LHCN-M2 (cell line): ENCODE measurements at places on chromosomes 4 and X.
A peak's percentile ranks its signal among the peaks of the same experiment; 100 is the strongest.

DNA sequence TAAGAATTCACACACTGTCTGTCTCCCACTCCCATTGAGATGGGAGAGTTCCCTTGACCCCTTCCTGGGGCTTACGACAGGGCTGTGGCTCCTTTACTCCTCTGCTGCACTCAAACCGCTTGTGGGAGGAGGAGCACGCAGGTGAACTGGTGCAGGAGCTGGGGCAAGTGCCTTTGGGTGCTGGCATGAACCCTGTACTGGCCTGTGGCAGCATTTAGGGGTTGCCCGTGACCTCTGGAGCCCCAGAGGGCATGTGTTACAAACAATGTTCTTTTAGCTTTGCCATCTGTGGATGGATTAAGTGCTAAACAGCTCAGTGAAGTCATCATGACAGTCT is 21.8 kb upstream of the FTHL17 start:
- DNase-seq = no peak

DNA sequence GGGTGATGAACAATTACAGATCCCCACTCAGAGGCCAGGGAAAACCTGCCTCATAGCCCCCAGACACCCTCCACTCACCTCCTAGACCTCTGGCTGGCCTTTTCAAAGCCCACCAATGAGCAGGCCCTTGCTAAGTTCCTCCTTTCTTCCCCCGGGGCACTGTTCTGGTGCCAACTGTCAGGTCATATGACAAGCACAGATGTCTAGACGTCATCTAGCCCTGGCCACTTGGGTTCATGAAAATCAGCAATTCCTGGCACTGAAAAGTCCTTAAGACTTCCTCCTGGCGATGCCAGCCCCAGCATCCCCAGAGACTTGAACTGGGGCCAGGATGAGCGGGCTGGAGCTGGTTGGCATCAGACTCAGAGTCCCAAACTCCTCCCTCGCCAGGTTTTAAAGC is 115.6 kb upstream of the NALF2 start:
- DNase-seq = no peak

DNA sequence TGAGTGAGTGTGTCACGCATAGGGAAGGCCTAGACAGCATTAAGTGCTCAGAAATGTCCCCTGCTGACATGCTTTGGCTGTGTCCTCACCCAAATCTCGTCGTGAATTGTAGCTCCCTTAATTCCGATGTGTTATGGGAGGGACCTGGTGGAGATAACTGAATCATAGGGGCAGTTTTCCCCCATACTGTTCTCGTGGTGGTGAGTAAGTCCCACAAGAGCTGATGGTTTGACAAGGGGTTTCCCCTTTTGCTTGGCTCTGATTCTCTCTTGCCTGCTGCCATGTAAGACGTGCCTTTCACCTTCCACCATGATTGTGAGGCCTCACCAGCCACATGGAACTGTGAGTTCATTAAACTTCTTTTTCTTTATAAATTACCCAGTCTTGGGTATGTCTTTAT is 78.0 kb downstream of the NSUN7 start:
- DNase-seq = no peak

DNA sequence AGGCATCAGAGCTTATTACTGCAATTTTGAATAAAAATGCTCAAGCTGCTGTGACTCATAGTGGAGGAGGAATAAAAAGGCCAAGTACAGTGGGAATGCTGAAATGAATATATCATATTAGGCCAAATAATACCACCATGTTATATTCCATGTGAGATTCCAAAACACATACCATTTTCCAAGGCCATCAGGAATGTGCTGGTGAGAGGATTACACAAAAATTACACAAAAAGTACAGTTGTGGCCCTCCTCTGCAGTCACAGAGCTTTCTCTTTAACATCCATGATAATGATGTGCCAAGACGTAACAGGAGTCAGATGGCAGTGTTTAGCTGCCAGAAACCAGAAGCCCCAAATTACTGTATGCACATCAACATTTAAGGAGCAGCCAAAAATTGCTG is 153.5 kb downstream of the PCDH18 start:
- no peak for DNase-seq

DNA sequence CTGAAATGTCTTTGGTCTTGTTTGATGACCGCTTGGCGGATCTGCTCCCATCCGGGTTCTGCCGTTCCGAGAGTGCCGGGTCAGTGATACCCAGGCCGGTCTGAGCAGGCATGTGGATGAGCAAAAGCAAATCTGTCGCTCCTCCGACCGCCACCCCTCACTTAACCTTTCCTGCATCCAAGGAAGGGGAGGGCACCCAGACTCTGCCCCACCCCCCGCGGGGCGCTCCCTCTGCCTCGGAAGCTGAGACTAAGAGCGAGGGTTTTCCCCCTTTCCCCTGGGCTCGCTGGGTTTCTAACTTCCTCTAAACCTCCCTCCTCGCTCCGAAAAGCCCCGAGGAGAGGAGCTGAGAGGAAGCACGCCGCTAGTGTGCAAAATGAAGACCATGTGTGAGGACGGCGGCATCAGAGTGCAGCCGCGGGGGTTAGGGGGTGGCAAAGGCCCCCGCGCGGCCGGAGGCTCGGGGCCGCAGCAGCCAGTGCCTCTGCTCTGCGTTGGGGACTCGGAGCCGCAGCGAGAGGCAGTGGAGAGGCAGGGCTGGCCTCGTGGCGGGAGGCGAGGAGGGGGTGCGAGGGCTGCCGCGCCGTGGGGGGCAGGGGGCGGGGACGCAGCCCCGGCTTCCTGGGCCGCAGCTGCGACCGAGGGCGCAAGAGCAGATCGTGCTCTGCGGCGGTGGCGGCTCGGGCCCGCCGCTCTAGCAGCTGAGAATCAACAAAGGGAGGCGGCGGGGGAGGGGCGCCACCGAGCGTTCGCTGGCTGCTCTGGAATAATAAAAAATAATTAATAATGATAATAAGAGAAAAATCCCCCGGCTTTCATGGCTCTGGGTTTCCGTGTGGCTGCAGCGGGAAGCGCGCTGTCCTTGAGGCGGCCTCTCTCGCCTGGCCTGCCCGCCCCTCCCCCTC is 55.8 kb upstream of the BCOR start:
- peak; percentile 58 for DNase-seq

GRCh38 chrX:153397256-153397960 is 3.7 kb downstream of the PNMA6E start:
- DNase-seq = no peak
